ENCODE measurements at places on chromosomes 3 and 15.

GRCh38 chr15:54187325-54187724, 209.1 kb downstream of the UNC13C start:
- DNase-seq = no peak

DNA sequence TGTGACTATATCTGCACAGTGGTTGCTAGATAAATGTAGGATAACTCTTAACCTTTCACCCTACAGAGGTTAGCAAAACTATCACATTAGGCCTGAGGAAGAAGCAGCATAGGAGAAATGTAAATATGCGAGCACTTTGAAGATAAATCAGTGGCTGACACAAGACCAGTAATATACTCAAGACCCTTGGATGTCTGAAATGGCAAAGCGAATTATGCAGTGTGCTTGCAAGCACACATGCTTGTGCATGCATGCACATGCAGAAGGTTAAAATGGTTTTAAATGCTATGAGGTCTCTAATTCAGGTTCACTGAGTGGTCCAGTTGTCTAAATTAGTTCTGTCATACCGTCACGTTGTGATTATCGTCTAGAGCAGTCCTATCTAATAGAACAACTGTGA, 13.6 kb upstream of the UTS2B start:
- DNase-seq = no peak

DNA sequence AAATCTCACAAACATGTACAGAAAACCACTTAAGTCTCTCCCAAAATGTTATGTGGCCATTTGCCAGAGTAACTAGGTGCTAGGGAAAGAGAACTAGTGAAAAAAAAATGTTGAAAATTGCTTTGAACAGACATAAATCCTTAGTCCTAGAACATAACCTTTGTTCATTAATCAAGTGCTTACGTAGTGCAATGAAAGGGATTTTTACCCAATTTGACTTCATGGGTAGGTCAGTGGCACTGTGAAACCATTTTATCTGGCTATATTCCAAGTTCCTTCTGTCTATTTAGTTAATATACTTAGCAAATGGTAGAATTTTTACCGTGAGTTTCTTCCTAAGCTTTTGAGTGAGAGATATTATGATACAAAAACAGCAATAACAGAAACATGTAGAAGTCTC, 209.4 kb downstream of the DIPK2A start:
- DNase-seq = no peak

DNA sequence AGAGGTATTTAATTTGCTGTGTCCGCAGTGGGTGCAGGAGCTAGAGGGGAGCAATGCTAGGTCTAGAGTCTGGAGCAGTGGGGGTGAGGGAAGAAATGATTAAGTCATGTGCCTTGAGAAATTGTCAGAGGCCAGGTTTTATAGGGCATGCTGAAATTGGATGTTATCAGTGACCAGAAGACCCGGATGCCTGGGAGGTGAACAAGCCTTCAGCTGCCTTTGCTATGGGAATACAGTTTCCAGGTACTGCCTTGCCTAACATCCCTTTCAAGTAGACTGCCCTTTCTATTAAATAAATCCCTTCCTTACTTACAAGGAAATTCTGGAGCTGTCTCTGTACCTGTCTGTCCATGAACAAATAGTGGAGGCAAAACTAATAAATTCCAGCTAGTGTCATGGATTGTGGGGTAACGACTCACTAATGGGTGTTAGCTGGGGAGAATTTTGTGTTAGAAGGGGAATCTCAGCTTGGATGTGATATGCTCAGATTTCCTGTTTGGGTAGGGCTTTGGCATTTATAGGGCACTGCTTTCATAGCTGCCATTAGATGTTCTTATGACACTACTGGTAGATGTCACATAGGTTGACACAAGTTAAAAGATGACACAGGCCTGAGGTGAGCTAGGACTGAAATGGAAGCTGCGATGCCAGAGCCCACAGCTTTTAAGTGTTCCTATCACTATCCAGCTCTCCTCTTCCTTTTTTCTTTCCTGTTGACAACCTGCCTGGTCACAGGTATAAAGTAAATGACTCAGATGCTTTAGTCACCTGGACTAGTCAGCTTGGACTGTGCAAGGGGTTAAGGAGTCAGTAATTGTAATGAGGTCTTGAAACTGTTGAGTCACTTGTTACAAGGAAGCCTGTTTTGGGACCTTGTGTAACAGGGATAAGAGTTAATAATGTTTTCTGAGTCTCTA, 21.3 kb downstream of the CHD2 start:
- no peak for DNase-seq

DNA sequence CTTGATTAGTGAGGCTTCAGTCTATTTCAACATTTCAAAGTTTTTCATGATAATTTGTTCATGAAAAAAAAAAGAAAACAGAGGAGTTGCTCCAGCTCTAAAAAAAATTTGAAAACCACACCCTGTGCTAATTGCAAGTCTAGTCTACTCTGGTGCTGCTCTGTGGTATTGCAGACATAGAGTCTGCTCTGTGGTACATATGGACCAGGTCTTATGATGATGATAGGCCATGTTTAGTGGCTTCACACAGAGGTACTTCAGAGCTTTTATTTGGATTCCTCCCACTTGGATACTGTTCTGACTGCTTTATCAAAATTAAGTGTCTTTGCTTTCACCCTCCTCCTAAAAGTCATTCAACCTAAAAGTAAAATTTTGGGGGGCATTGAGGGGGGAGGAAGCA, 160.8 kb downstream of the ALCAM start:
- DNase-seq = no peak

- DNase-seq = peak; percentile 3
Observed at GRCh38 chr15:48283396-48284145, 47.7 kb upstream of the DUT start.

DNA sequence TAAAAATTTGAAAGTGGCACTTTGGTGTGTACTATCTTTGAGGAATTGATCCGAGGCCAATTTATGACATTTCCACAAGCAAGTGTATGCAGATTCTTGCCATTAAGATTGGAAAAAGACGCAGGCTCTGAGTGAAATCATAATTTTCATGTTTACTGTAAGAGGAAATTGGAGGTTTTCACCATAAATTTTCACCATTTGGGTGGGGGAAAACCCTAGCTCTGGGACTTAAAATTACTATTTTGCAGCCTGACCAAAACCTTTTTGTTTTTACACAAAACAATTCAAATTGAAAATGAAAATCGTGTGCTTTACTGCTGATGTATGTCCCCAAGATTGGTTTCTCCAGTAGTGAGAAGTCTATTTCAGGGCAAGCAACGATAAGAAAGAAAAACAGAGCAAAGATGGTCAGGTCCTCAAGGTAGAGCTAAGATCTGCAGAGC, 282.6 kb downstream of the FOXP1 start:
- no peak for DNase-seq

- no peak for DNase-seq
Observed at GRCh38 chr15:92449476-92449875, 55.8 kb downstream of the ST8SIA2 start.

DNA sequence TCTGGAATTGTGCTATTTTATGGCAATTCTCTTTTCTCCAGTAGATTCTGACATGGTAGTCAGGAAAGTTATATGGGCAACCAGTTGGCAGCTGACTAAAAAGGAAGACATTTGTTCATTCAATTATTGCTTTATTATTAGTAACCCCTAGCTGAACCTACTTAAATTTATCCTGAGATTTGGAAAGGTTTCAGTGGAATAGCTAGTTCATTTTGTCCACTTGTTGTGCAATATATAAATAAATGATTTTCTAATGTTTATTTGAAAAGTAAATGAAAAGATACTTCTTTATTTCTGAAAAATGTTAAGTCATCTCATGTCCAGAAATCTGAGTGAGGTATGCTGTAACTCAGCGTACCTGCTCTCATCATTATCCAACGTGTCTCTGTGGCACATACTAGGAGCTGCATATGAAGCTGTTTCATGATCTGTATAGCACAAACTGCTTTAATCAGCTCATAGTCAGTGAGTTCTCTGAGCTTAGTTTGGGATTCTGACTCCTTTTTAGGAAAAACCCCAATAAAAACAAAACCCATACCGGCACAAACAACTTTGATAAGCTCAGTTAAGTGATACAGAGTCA, 35.9 kb downstream of the RARB start:
- no peak for DNase-seq

Measured in fibroblast of pulmonary artery (primary cell).